GM12878 (cell line): ENCODE measurements at places on chromosomes 6 and 20.
A peak's percentile ranks its signal among the peaks of the same experiment; 100 is the strongest.

DNA sequence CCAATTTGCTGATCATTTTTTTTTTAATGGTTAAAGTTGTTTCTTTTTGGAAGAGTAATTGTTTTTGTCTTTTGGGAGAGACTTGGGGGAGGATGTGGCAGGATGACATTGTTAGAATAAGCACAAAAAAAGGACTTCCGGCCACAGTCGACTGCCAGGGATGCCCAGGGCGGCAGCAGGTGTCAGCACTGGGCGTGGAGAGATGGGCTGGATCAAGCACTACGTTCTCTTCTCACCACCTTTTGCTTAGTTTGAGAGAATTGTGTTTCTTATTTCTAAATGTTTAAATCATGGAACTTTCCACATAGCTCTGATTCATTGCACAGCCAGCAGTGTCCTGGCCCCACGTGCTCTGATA lies 104.6 kb upstream of the FRMD1 start:
- no peak for DNase-seq
- H3K4me1 ChIP-seq: no peaks in the 10 kb centered on the region
- no peak overlapping the region for H3K4me3 ChIP-seq
- no peak overlapping the region for H3K27ac ChIP-seq

GRCh38 chr20:17461941-17462340 lies 69.2 kb downstream of the BFSP1 start:
- no peak overlapping the region for H3K27ac ChIP-seq
- H3K4me1 ChIP-seq: no peaks in the 10 kb centered on the region
- H3K27me3 ChIP-seq: no peaks in the 10 kb centered on the region

GRCh38 chr6:11363881-11364576 lies 131.6 kb upstream of the NEDD9 start:
- no peak for DNase-seq
- H3K36me3 ChIP-seq: peaks cover 31% of the 10 kb centered on the region
- no peaks in the 10 kb centered on the region for H3K27me3 ChIP-seq
- peak overlapping the region; percentile 40; the same call in 1 of the 2 replicates for H3K27ac ChIP-seq
- H3K4me1 ChIP-seq: peaks cover 52% of the 10 kb centered on the region
- H3K4me3 ChIP-seq: no peak overlapping the region

- no peaks in the 10 kb centered on the region for H3K27me3 ChIP-seq
- peaks cover 33% of the 10 kb centered on the region for H3K4me1 ChIP-seq
- peaks cover 2% of the 10 kb centered on the region for H3K36me3 ChIP-seq
- H3K27ac ChIP-seq: no peak overlapping the region
- no peak for DNase-seq
These were observed 58.0 kb downstream of the ZNF292 start for GRCh38 chr6:87213364-87213763.

GRCh38 chr6:127341471-127342202 lies 1.8 kb downstream of the ECHDC1 start:
- H3K4me3 ChIP-seq: peak overlapping the region; percentile 93
- no peaks in the 10 kb centered on the region for H3K36me3 ChIP-seq
- no peaks in the 10 kb centered on the region for H3K27me3 ChIP-seq
- peak overlapping the region; percentile 98; the same call in 1 of the 2 replicates for H3K27ac ChIP-seq
- DNase-seq: no peak
- peaks cover 15% of the 10 kb centered on the region for H3K4me1 ChIP-seq

- DNase-seq: no peak
- no peak overlapping the region for H3K4me3 ChIP-seq
- H3K4me1 ChIP-seq: no peaks in the 10 kb centered on the region
These were observed 1.1 kb upstream of the OVOL2 start for GRCh38 chr20:18058661-18059467.

DNA sequence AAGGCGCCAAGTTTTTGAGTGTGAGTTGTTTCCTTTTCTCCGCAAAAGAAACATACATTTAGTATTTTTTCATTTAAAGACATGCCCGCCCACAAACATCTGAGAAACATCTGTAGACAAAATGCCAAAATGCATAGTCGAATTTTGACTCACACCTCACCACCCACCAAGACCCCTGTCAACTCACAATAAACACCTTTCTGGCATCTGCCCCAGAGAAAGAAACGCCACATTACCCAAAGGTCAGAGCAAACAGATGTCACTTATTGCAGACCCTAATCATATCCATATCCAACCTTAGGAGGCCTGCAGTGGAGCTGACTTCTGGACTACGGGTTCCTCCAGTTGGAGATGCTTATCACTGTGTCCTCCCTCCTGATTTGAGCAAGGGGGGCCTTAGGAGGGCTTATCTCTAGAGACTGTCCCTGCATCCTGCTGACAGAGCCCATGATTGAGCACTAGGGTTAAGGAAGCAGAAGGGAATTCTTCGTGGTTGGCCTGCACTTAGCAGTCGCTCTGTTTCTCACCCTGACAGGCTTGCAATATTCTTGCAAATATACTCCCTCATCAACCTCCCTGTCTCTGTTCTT lies 90.5 kb upstream of the TBX18 start:
- H3K4me3 ChIP-seq: no peak overlapping the region
- no peaks in the 10 kb centered on the region for H3K27me3 ChIP-seq
- H3K27ac ChIP-seq: no peak overlapping the region
- no peak for DNase-seq
- no peaks in the 10 kb centered on the region for H3K4me1 ChIP-seq
- no peaks in the 10 kb centered on the region for H3K36me3 ChIP-seq

- no peak for DNase-seq
- no peaks in the 10 kb centered on the region for H3K27me3 ChIP-seq
- H3K36me3 ChIP-seq: no peaks in the 10 kb centered on the region; the same call in 1 of the 2 replicates
- no peak overlapping the region for H3K27ac ChIP-seq
- H3K4me3 ChIP-seq: no peak overlapping the region
- H3K4me1 ChIP-seq: peaks cover 8% of the 10 kb centered on the region; the same call in 1 of the 2 replicates
These were observed 7.5 kb downstream of the FOXS1 start for GRCh38 chr20:31837896-31838397.

- H3K4me3 ChIP-seq: no peak overlapping the region
- peak overlapping the region; percentile 59 for H3K27ac ChIP-seq
- H3K36me3 ChIP-seq: peaks cover 4% of the 10 kb centered on the region; the same call in 1 of the 2 replicates
These were observed 115.1 kb downstream of the JAG1 start for GRCh38 chr20:10558635-10559187.

DNA sequence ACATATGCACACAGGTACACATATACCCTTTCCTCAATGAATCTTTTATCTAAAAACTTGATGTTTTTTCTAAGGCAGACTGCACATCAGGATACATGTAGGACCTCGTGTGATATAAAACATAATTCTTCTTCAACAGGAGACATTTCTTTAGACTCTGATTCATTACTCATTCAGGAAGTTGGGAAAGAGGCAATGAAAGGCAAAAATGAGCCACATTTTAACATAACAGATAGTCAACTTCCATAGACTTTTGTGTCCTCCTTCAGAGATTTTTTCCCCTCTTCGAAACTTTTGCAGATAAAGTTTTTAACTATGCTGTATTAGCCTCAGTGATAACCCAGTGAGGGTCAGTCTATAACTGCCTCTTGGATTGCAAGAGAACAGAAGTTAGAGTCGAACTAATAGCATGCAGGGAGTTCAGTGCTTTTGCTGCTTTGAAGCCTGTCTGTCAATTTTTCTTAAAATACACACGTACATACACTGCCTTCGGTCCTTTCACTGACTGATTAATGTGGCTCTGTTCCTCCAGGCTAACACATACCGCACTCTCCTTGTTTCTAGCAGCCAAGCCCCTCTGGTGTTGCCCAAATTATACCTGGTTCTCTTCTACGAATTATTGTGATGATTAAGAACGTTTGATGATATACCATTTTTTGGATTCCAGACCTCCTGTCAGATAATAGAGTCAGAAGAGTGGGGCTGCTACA lies 562.5 kb upstream of the MAP3K7 start:
- DNase-seq: no peak
- H3K27me3 ChIP-seq: no peaks in the 10 kb centered on the region
- no peaks in the 10 kb centered on the region for H3K4me1 ChIP-seq
- no peak overlapping the region for H3K4me3 ChIP-seq

GRCh38 chr6:33904050-33904746 lies 100.4 kb upstream of the MLN start:
- H3K4me3 ChIP-seq: no peak overlapping the region
- peaks cover 27% of the 10 kb centered on the region for H3K4me1 ChIP-seq
- no peaks in the 10 kb centered on the region for H3K27me3 ChIP-seq
- no peaks in the 10 kb centered on the region for H3K36me3 ChIP-seq
- peak overlapping the region; percentile 60 for H3K27ac ChIP-seq

DNA sequence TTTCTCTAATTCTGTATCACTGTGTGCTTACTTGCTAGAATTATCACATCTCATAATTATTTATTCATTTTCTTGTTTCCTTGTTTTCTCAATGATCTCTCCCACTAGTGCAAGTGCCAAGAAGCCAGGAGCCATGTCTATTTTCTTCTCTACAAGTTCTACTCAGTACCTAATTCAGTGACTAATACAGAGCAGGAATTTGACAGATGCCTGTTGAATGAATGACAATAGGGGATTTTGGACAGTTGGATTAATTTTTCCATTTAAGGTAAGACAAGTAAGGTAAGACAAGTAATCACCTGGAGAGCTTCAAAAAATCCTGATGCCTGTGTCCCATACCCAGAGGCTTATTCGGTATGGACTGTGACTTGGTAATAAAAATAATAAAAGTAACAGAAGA lies 81.0 kb downstream of the EDN1 start:
- no peak overlapping the region for H3K4me3 ChIP-seq
- H3K27me3 ChIP-seq: no peaks in the 10 kb centered on the region
- DNase-seq: no peak
- peaks cover 13% of the 10 kb centered on the region for H3K4me1 ChIP-seq

- H3K27ac ChIP-seq: no peak overlapping the region
- peaks cover 6% of the 10 kb centered on the region; the same call in 1 of the 2 replicates for H3K4me1 ChIP-seq
- H3K27me3 ChIP-seq: no peaks in the 10 kb centered on the region
- no peak for DNase-seq
These were observed 136.6 kb downstream of the COL9A1 start for GRCh38 chr6:70166088-70166958.

GRCh38 chr6:87487555-87487954 lies 14.8 kb downstream of the SLC35A1 start:
- H3K36me3 ChIP-seq: no peaks in the 10 kb centered on the region
- no peak for DNase-seq
- no peaks in the 10 kb centered on the region for H3K4me1 ChIP-seq
- no peak overlapping the region for H3K4me3 ChIP-seq
- no peak overlapping the region for H3K27ac ChIP-seq

GRCh38 chr6:143408151-143408786 lies 42.2 kb downstream of the ADAT2 start:
- no peaks in the 10 kb centered on the region for H3K36me3 ChIP-seq
- no peaks in the 10 kb centered on the region for H3K27me3 ChIP-seq
- no peak overlapping the region for H3K27ac ChIP-seq
- DNase-seq: no peak

DNA sequence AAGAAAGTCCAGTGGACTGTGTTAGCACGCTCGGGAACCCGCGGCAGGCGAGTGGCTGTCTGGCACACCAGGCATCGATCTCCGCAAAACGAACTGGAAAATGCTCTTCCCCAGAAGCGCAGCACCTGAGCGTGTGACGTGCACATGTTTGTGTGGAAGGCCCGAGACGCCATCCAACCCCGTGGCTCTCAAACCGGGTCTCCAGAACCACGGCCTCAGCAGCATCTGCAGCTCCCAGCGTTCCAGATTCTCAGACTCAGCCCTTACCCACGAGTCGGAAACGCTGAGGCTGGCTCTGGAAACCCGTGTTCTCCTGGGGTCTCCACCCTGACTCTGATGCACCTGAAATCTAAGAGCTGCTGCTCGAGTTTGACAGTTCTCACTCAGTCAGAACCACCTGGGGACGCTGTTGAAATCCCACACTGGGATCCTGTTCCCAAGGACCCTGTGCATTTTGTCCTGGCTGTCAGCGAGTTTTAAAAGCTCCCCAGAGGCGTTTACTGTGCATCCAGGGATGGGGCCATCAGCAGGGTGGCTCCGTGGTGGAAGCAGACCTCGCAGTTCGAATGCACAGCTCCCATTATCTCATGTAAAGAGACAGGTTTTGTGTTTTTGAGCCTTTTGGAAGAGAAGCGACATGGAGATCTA lies 69.0 kb downstream of the DLL1 start:
- H3K4me1 ChIP-seq: no peaks in the 10 kb centered on the region
- no peaks in the 10 kb centered on the region for H3K36me3 ChIP-seq
- H3K27ac ChIP-seq: no peak overlapping the region
- no peak overlapping the region for H3K4me3 ChIP-seq

DNA sequence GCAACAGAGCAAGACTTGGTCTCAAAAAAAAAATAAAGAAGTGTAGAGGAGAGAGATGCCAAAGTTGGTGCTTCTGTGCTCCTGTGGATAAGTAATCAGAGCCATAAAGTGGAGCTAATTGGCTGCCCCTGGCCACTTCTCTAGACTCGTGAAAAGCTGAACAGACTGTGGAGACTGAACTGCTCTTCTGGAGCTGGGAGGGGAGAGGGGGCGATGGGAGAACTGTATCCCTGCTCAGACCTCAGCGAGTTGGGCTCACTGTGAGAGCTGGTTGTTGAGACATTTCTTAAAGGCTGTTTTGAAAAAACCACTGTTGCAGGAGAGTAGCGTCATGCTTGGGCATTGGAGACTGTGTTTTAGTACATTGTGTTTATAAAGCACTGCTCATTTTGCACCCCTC lies 125.7 kb downstream of the TCP11 start:
- H3K4me3 ChIP-seq: no peak overlapping the region
- no peaks in the 10 kb centered on the region for H3K4me1 ChIP-seq
- no peak for DNase-seq
- no peaks in the 10 kb centered on the region for H3K36me3 ChIP-seq

DNA sequence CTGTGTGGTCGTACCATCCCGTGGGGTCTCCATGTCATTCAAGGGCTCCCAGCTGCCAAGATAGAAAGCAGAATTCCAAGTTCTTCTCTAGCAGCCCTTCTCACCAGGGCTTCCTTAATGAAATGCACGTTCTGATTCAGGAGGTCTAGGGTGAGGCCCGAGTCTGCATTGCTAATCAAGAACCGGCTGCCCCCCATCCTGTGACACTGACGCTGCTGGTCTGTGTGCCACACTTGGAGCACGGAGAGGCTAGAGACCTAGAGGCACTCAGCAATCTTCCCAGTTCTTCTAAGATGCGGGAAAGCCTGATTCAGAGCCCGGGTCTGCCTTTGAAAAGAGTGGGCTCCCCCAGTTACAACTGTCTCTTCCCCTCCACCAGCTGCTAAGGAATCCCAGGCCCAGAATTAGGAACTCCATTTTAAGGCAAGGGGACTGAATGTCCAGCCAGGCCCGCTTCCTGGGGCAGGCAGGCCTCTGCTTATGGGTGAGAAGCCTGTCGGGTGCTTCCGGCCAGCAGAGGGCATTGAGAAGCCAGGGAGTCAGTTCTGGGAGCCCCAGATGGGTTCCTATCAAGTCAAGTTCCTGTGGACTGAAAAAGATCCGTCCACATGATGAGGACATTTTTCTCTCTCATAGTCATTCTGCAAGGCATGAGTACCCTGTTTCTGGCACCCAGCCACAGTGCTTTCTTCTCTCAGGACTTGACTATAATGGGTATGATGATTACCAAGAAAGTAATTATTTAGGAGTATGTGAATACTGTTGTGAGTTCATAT lies 69.8 kb upstream of the RIN2 start:
- DNase-seq: no peak
- no peaks in the 10 kb centered on the region; the same call in 1 of the 2 replicates for H3K27me3 ChIP-seq
- H3K4me3 ChIP-seq: no peak overlapping the region
- no peaks in the 10 kb centered on the region for H3K36me3 ChIP-seq
- H3K27ac ChIP-seq: no peak overlapping the region

- no peaks in the 10 kb centered on the region for H3K4me1 ChIP-seq
- no peak overlapping the region for H3K27ac ChIP-seq
- no peaks in the 10 kb centered on the region for H3K36me3 ChIP-seq
- H3K27me3 ChIP-seq: no peaks in the 10 kb centered on the region
- no peak overlapping the region for H3K4me3 ChIP-seq
These were observed 350.0 kb downstream of the QKI start for GRCh38 chr6:163764565-163764964.
